ENCODE measurements at places on chromosomes 12 and 14.

- DNase-seq: no peak
Observed at GRCh38 chr12:60035835-60036234, 440.0 kb downstream of the SLC16A7 start.

GRCh38 chr12:50642035-50642451, 121.9 kb upstream of the ATF1 start:
- DNase-seq: no peak

- no peak for DNase-seq
Observed at GRCh38 chr12:95322326-95322725, 104.7 kb downstream of the VEZT start.

- no peak for DNase-seq
Observed at GRCh38 chr14:102418853-102419240, 56.1 kb downstream of the TECPR2 start.

All from stimulated activated CD4-positive, alpha-beta T cell treated with anti-CD3 and anti-CD28 coated beads, Interleukin-15, amount 100 ng/mL, for 24 hours (primary cell).